ENCODE measurements at places on chromosomes 2 and 18. TPM values are rescaled to one million over a fixed set of nuclear protein-coding genes. Genes with fewer than 3 reads are reported as not detected.

The DLX1 gene
- not detected for total RNA-seq

The DSG2 gene
- 5.9 TPM for total RNA-seq

The ITGB6 gene
- total RNA-seq: not detected

The OTOF gene
- total RNA-seq: 11.8 TPM

The KIAA2012 gene
- total RNA-seq: not detected

The DDX1 gene
- total RNA-seq: 58.9 TPM

The SCLY gene
- 23.3 TPM for total RNA-seq

The IKZF2 gene
- 0.65 TPM for total RNA-seq

The CDCA7 gene
- 7.3 TPM for total RNA-seq

The DNMT3A gene
- total RNA-seq: 50.3 TPM

The RAX gene
- total RNA-seq: not detected

The ITGA6 gene
- total RNA-seq: 414 TPM

The UGT1A4 gene
- not detected for total RNA-seq

The PDCD1 gene
- not detected for total RNA-seq

The HRH4 gene
- not detected for total RNA-seq

The ADGRF3 gene
- total RNA-seq: 0.06 TPM

The PROKR1 gene
- not detected for total RNA-seq

The KLF7 gene
- total RNA-seq: 7.1 TPM

The CTAGE1 gene
- not detected for total RNA-seq

The NEB gene
- 1.1 TPM for total RNA-seq

The ERBB4 gene
- total RNA-seq: under 0.01 TPM

The RGPD4 gene
- total RNA-seq: not detected

The ATOH8 gene
- 31.7 TPM for total RNA-seq

The NLRC4 gene
- not detected for total RNA-seq

The CGREF1 gene
- 2.3 TPM for total RNA-seq

The RTN4 gene
- 122 TPM for total RNA-seq

The DUSP19 gene
- 1.8 TPM for total RNA-seq

The C2orf78 gene
- total RNA-seq: not detected

The CNRIP1 gene
- 42.7 TPM for total RNA-seq

The TCF23 gene
- total RNA-seq: not detected

The ST8SIA3 gene
- total RNA-seq: not detected

The CFAP221 gene
- total RNA-seq: 0.16 TPM

The ACTG2 gene
- total RNA-seq: not detected

The PRSS56 gene
- total RNA-seq: not detected

The SGPP2 gene
- total RNA-seq: not detected

The RNF125 gene
- 4.8 TPM for total RNA-seq

The CHCHD5 gene
- 5.6 TPM for total RNA-seq

The TCF7L1 gene
- 2.9 TPM for total RNA-seq

The SRD5A2 gene
- total RNA-seq: not detected

The RGPD3 gene
- under 0.01 TPM for total RNA-seq

The ABCG5 gene
- not detected for total RNA-seq

The COL4A3 gene
- not detected for total RNA-seq

The TMEM163 gene
- 0.16 TPM for total RNA-seq

The ATP6V1B1 gene
- 0.76 TPM for total RNA-seq

The ANKRD30BL gene
- not detected for total RNA-seq

The LOXHD1 gene
- total RNA-seq: 0.16 TPM

The GCG gene
- total RNA-seq: not detected

The SERPINB11 gene
- total RNA-seq: not detected

The ANKRD29 gene
- total RNA-seq: 4.9 TPM

The OST4 gene
- total RNA-seq: 391 TPM

The TBR1 gene
- total RNA-seq: not detected

The BOLA3 gene
- total RNA-seq: 17.4 TPM

The ADAM23 gene
- total RNA-seq: 3.2 TPM
